GF-D8 (cell line): ENCODE measurements at places on chromosomes 2 and 18.

GRCh38 chr2:30577151-30577550 is 130.1 kb downstream of the LCLAT1 start:
- no peak for DNase-seq

- DNase-seq: no peak
Observed at GRCh38 chr2:116467243-116467642, 1347.2 kb upstream of the DDX18 start.

DNA sequence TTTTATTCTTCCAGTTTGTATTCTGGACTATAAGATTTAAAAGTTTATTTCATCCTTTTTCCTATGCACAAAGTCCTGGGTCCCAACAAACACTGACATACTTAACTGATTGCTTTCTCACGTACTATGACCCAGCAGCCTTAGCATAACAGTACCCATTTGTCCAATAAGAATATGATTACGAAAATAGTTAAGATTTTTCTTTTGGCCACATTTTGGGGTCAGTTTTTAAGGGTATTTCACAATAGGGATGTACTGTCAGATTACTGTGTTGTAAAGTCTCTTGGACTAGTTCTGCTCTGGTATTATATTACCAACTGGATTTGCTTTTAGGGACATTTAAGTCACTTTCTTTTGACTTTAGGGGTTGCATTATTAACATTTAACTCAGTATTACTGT is 46.1 kb downstream of the TTC39C start:
- no peak for DNase-seq

DNA sequence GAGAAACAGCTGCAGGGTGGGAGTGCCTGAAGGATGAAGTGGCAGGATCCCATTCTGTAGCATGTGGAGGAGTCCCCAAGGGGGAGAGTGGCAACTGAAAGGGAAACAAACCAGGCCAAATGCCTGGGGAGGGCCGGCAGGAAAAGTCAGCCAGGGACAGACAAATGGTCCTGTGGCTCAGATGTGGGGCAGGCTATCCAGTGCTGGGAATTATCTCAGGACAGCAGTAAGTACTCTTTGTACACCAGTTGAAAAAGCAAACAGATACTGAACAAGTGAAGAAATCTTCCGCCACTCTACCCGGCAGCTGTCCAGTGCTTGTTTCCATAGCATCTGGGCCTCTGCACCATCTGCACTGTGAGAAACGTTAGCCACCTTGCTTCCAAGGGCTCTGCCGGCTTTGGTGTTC is 408.9 kb downstream of the LRATD1 start:
- DNase-seq: no peak

- DNase-seq: no peak
Observed at GRCh38 chr2:19416083-19416482, 57.7 kb upstream of the OSR1 start.

GRCh38 chr2:133884739-133885381 is 316.6 kb upstream of the NCKAP5 start:
- DNase-seq: no peak

GRCh38 chr2:181673173-181673572 is 7.1 kb downstream of the NEUROD1 start:
- no peak for DNase-seq

GRCh38 chr2:16123856-16124780 is 183.8 kb downstream of the MYCN start:
- no peak for DNase-seq

DNA sequence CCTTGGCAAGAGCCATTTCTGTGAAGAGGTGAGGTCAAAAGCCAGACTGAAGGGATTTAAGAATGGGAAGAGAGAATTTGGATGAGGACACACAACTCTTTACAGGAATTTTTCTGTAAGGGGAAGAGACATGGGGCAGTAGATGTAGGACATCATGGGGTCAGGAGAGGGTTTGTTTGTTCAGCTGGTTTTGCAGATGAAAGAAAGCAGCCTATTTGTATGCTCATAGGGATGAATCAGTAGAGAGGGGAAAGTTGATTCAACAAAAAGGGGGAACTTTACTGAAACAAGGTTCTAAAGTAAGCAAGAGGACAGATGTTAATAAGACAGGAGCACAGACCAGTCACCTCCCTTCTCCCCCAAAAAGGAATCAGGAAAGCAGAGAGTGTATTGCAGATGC is 11.2 kb downstream of the SCG2 start:
- no peak for DNase-seq

DNA sequence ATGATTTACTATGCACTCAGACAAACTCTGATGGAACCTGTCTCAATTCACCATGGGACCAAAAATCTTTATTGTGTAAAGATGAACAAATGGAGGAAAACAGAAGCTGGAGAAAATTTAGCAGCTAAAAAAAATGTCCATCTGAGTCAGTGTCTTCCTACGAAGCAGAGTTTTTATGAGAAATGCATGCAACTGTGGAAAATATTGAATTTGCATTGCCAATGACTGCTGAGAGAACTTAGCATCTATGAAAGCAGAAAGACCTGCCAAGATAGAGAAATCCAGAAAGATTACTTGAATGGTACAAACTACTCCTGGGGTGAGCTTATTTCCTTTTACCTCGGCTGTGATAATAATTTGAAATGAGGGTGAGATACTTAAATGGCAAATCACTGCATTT is 289.7 kb upstream of the GCFC2 start:
- DNase-seq: no peak

GRCh38 chr2:205043285-205043684 is 498.0 kb downstream of the PARD3B start:
- no peak for DNase-seq

- no peak for DNase-seq
Observed at GRCh38 chr2:212451786-212452231, 86.8 kb downstream of the ERBB4 start.

DNA sequence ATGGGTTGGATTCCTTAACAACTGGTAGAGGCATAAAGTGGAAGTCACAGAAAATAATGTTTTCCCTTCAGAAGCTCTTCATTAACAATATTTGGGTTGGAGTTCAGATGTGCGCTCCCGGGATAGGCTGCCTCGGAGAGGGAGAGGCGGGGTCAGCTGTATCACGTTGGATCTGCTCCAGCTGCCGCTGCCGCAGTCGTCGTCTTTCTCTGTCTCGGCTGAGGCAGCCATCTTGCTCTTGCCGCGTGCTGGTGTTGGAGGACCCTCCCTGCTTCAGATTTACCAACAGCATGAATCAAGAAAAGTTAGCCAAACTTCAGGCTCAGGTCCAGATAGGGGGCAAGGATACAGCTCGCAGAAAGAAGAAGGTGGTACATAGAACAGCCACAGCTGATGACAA is 35.1 kb downstream of the TANC1 start:
- no peak for DNase-seq

DNA sequence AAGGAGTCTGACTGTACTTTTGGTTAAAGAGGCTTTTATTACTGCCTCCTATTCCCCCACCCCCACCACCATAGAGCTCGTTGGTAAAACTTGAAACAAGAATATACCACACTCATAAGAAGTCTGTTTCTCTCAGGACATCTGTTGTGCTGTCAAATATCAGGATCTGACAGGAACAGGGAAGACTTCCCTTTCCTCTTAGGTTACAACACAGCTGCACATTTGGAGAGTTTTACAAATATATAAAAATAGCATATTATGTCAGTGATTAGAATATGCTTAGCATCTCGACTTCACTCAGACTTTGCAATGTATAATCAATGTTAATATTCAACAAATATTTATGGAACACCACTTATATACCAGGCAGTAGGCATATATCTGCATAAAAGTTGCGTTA is 439.6 kb upstream of the REG3G start:
- DNase-seq: no peak

DNA sequence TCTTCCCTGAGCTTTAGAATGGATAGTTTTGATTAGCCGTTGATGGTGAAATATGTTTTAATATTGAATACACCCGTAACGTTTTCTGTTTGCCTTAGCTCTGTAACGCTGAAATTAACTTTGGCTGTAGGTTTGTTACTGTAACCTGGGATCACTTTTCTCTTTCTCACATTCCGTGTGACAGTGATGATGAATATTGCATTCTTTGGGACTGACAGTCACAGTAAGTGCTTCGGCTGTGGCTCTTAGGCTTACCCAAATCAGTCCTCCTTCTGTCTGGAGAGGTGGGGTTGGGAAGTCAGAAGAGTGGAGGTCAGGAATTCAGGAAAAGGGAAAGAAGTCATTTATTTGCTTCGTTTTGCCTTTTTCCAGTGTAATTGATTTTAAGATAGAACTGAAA is 18.0 kb downstream of the RMC1 start:
- DNase-seq: no peak

GRCh38 chr2:240319855-240320203 is 115.6 kb upstream of the GPC1 start:
- DNase-seq: no peak

DNA sequence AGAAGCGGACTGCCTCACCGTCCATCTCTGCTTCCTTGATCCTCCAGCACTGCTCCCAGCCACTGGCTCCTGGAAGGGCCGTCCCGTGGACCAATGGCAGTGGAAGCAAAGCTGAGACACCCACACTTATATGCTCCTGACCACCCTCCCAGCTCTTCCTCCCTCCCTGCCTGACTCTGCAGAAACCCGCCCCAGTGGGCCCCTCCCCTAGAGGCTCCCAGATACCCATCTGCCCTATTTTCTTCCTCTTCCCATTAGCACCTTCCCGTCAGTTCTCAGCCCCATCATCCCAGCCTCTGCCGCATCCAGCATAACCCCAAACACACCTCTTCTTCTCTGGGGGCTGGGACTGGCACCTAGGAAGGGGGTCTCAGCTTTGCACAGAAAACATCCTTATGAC is at the start of gene CLEC4F:
Gene CLEC4F, minus strand, starts transcription at position 101 of the 400 bp plus-strand sequence. Its CDS starts 76 bp downstream, at position 25.
- no peak for DNase-seq

DNA sequence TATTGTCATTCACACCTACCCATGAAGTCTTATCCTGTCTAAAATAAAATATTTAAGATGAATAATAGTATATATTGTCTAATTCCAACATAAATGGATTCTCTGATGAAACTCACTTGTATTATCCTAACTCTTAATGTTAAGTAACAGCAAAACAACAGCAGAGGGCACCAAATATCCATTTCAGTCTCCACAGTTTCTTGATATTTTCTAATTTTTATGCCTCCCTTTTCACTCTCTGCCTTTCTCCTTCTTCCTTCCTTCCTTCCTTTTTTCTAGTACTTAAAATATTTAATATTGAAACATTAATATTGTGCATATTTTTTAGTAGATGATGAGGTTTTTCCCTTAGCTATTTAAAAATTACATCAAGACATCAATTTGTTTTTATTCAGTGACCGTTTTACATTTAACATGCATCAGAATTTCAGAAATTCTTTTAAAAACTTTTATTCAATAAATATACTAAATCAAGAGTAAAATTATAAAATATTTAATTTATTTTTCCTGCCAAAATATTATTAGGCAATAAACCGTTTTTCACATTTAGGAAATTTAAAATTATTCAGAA is 97.6 kb downstream of the WDR7 start:
- no peak for DNase-seq

DNA sequence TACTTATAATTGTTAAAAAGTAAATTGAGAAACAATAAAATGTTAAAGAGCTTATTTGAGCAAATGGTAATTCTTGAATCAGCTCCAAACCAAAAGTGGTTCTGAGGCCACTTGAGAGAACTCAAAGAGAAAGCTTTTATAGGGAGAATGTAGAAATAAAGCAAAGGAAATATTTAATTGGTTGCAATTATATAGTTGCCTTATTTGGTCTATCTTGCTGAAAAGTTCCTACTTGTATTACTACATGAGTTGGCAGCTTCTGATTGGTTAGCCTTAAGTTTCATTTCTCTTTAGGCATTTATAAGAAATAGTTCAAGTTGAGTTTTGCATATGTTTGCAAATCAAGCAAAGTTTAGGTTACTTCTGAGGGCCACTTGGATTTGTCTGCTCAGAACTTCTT is 38.1 kb downstream of the SCN2A start:
- DNase-seq: no peak
